Activated CD4-positive, alpha-beta memory T cell treated with anti-CD3 and anti-CD28 coated beads for 36 hours (primary cell): ENCODE measurements at places on chromosomes 7 and 10. TPM values are rescaled to one million over a fixed set of nuclear protein-coding genes. Genes with fewer than 3 reads are reported as not detected.
A peak's percentile ranks its signal among the peaks of the same experiment; 100 is the strongest.

- peaks cover 3% of the 10 kb centered on the region for H3K36me3 ChIP-seq
- H3K27me3 ChIP-seq = peaks cover 61% of the 10 kb centered on the region
- H3K4me3 ChIP-seq = peak overlapping the region; percentile 56
- peak overlapping the region; percentile 44 for H3K27ac ChIP-seq
- no peak for DNase-seq
These were observed 19.4 kb upstream of the GATA3 start for GRCh38 chr10:8035006-8035640.

GRCh38 chr10:93875032-93875358 lies 18.8 kb upstream of the SLC35G1 start:
- H3K36me3 ChIP-seq = no peaks in the 10 kb centered on the region
- H3K4me1 ChIP-seq = no peaks in the 10 kb centered on the region
- H3K4me3 ChIP-seq = no peak overlapping the region
- H3K27me3 ChIP-seq = peaks cover 23% of the 10 kb centered on the region
- no peak overlapping the region for H3K27ac ChIP-seq

DNA sequence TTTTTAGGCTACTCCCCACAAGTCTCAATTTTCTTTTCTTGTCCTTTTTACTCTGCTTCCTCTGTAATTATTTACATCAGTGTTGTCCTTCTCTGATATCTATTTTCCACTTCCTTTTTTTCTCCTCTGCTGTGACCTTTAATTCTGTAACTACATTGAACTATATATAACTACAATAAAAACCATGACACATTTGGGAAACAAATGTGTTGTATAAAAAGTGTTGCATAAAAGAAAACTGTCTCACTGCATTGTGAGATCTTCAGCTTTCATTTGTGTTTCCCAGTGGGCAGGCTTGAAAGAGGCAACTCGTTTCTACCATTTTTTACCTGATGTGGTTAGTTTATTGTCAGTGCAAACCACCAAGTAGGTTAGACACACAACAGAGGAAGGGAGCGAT lies 483.9 kb upstream of the NRP1 start:
- no peaks in the 10 kb centered on the region for H3K27me3 ChIP-seq
- DNase-seq = no peak
- H3K36me3 ChIP-seq = no peaks in the 10 kb centered on the region
- H3K27ac ChIP-seq = no peak overlapping the region
- H3K4me3 ChIP-seq = no peak overlapping the region
- no peaks in the 10 kb centered on the region for H3K4me1 ChIP-seq

HOXA13 gene
- total RNA-seq = not detected
